T-helper 1 cell (primary cell): ENCODE measurements at places on chromosomes 3 and 15.

DNA sequence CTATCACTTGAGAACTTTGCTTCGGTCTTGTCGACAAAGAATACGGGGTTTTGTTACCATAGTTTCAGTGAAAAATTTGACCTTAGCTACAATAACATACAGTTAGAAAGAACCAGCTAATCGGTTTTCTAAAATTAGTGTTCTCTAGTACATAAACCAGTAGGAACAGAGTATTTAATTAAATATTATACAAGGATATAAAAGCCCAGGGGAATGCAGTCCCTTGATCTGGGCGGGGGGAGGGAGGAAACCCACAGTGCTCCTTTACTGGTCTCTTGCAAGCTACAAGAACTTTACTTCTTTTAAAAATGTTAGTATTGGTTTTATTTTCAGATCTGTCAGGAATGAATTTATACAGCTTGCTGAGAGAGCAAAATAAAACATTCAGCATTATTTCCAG lies 41.8 kb downstream of the ITPR1 start:
- DNase-seq, result no peak

- no peak for DNase-seq
Observed at GRCh38 chr15:36875740-36876334, 224.5 kb downstream of the MEIS2 start.

- DNase-seq, result no peak
Observed at GRCh38 chr3:189797103-189797750, 166.0 kb downstream of the TP63 start.

GRCh38 chr3:98966434-98966833 lies 64.9 kb upstream of the DCBLD2 start:
- peak; percentile 23 for DNase-seq

DNA sequence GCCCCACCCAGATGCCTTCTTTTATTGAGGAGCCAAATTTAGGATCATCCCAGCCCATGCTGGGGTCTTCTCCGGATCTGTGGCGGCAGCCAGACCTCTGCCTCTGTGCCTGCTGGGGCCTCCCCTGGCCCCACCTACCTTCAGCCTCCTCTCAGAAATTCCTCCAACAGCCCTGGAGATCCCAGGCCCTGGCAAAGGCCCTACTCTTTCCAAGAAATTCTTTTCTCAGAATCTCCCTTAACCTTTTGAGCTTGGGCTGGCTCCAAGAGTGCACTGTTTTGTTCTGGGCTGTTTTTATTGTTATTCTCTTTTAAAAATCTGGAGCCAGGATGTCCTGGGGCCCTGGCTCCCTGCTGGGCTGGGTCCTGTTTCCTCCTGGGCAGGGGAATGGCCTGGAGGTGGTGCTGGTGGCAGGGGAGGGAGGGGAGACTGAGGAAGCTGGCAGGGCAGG lies 57.8 kb downstream of the GRIP2 start:
- no peak for DNase-seq

GRCh38 chr15:39248204-39248603 lies 332.7 kb upstream of the THBS1 start:
- no peak for DNase-seq

DNA sequence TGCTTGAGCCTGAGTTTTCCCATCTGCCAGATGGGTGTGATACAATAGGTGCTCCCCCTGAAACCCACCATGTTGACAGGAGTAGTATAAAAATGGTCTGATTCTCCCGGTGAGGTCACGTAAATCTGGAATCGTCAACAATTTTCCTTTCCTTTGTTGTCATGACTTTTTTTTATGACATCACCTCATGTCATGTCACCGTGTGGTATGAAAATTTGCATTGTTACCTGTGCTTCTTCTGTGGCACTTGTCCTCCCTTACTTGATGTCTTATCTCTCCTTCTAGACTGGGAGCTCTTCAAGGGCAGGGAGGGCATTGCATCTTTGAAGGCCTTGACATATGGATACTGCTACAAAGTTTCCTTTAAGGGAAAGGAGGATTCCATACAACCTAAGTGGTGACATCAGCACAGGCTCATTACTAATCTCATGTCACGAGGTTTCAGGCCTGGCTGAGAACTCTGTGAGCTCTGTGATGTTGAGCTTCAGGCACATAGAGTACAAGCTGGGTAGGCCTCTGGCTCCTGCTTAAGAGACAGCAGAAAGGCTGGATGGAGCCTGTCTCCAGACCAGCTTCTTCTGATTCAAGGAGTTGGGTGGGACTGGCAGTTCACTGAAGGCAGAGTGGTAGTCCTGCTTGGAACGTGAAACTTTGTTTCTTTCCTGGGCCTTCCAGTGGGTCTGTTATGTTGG lies 66.3 kb downstream of the LPP start:
- no peak for DNase-seq
